Activated CD8-positive, alpha-beta memory T cell treated with anti-CD3 and anti-CD28 coated beads, Interleukin-2, amount 50 U/mL, for 48 hours (primary cell): ENCODE measurements at places on chromosomes 6 and 20.

GRCh38 chr6:97078791-97079190 is 154.3 kb downstream of the KLHL32 start:
- DNase-seq = no peak

GRCh38 chr20:50295762-50296449 is 105.3 kb downstream of the CEBPB start:
- DNase-seq = no peak

DNA sequence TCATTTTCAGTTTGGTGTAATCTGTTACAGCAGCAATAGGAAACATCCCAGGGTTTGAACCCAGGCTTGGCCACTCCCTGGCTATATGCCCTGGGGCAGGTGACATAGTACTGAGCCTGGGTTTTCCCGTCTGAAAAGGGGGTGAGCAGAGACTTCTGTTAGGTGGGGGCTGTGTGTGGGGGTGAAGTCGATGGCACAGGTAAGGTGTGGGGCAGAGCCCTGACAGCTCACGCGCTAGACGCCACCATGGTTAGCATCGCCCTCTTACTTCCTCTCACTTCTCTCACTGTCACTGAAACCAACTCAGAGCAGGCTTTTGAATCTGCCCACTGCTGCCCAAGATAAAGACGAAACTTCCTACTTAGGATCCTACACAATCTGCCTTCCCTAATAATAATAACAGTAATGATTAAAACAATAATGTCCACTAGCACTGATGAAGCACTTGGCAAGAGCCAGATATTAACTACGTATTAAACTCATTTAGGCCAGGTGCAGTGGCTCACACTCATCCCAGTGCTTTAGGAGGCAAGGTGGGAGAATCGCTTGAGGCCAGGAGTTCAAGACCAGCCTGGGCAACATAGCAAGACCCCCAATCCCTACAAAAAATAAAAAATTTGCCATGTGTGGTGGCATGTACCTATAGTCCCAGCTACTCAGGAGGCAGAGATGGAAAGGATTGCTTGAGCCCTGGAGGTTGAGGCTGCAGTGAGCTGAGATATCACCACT is 117.9 kb upstream of the PTPN1 start:
- no peak for DNase-seq

DNA sequence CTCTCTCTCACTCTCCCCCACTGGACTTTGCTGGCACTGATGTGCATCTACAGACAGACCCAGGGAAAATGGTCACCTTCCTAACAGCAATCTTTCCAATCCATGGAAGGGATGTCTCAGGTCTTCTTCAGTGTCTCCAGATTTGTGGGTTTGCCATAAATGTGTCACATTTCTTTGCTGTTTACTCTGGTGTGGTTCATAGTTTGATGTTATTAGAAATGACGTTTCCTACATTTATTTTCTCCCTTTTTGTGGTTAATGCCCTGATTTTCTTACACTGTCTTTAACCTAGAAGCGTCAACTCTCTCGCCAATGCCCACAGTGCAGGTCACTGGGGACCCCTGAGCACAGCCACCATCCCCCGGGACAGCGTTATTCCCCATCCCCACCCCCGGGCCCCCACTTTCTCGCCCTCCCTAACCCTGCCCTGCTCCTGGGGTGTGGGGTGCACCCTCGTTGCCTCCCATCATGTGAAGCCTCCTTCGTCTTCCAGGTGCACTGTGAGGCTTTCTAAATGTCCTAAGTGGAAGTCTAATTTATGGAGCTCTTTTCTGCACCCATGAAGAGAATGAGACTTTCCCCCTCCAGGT is 86.5 kb downstream of the YTHDF1 start:
- DNase-seq = no peak

DNA sequence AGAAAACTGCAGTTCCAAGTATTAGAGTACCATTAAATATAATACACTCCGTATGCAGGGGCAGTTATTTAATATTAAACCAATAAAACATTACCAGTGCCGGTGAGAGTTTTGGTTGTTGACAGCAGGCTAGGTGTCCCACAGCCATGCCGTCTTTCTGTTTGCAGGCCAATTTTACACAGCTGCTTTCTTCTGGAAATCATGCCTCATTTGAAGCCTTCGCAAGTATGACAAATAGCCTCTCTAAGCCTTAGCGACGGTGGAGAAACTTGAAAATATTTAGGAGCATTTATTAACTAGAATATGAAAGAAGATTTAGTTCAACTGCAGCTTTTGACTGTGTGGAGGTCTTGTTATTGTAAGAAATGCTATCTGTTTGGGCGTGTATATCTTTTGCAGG is 226.0 kb downstream of the BMP2 start:
- DNase-seq = no peak

GRCh38 chr6:54681987-54682386 is 164.6 kb upstream of the FAM83B start:
- no peak for DNase-seq

GRCh38 chr6:19736066-19736465 is 101.1 kb upstream of the ID4 start:
- DNase-seq = no peak
